ENCODE measurements at places on chromosomes 1 and 21.
A peak's percentile ranks its signal among the peaks of the same experiment; 100 is the strongest.

- no peak for DNase-seq
- no peaks in the 10 kb centered on the region for H3K27me3 ChIP-seq
- peaks cover 44% of the 10 kb centered on the region for H3K4me1 ChIP-seq
- peak overlapping the region; percentile 61 for H3K4me3 ChIP-seq
- H3K27ac ChIP-seq: peak overlapping the region; percentile 94
These were observed 104.8 kb downstream of the SLC45A1 start for GRCh38 chr1:8422510-8423268.

DNA sequence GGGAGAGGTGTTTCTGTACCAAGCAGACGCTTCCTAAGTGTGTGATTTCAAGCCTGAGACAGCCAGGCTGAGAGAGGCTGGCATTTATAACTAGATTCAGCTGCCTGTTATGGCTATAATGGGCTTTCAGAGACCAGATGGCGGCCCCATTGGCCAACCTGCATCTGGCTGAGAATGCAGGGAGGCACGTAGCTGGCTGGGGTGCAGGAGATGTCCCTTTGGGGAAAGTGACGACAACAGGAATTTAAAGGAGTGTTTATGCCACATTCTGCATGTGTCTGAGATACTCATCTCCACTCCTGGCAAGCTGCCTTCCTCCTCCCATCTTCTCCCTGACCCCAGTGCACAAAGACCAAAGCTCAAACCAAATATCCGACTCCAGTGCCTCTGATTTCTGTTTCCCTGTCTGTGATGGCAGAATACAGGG lies 21.3 kb upstream of the CCDC190 start:
- no peaks in the 10 kb centered on the region for H3K36me3 ChIP-seq
- H3K4me1 ChIP-seq: no peaks in the 10 kb centered on the region
- H3K4me3 ChIP-seq: no peak overlapping the region
- H3K27ac ChIP-seq: no peak overlapping the region

- no peak for DNase-seq
- H3K27me3 ChIP-seq: no peaks in the 10 kb centered on the region
- no peak overlapping the region for H3K4me3 ChIP-seq
These were observed 769.0 kb downstream of the BRINP3 start for GRCh38 chr1:189708674-189709073.

DNA sequence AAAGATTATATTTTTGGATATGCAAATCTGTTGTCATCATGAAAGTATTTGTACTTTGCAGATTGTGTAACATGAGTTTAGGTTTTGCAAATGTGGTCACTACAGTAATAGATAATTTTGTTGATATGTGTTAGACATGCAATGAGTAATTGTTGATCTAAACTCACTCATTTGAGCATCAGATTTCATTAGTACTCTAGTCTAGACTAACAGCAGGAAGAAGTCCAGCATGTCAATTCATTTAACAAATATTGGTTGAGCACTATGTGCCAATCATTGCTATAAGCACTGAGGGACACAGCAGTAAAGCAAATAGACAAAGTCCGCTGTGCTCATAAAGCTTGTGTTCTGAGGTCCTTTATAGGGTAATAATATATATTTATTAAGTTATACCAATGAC lies 350.0 kb downstream of the USP25 start:
- no peaks in the 10 kb centered on the region for H3K27me3 ChIP-seq
- peak; percentile 39 for DNase-seq
- no peak overlapping the region for H3K4me3 ChIP-seq

- no peaks in the 10 kb centered on the region for H3K4me1 ChIP-seq
- H3K4me3 ChIP-seq: peak overlapping the region; percentile 44
- H3K27me3 ChIP-seq: no peaks in the 10 kb centered on the region
- peak; percentile 91 for DNase-seq
These were observed 124.4 kb upstream of the CACYBP start for GRCh38 chr1:174875306-174875705.

- H3K27ac ChIP-seq: no peak overlapping the region
- H3K4me3 ChIP-seq: no peak overlapping the region
- H3K4me1 ChIP-seq: no peaks in the 10 kb centered on the region
- H3K27me3 ChIP-seq: peaks cover 12% of the 10 kb centered on the region
These were observed 7.0 kb downstream of the COL24A1 start for GRCh38 chr1:86149591-86149990.

GRCh38 chr1:35243691-35244090 lies 24.8 kb upstream of the ZMYM4 start:
- no peak overlapping the region for H3K4me3 ChIP-seq
- H3K27me3 ChIP-seq: no peaks in the 10 kb centered on the region
- H3K4me1 ChIP-seq: no peaks in the 10 kb centered on the region

DNA sequence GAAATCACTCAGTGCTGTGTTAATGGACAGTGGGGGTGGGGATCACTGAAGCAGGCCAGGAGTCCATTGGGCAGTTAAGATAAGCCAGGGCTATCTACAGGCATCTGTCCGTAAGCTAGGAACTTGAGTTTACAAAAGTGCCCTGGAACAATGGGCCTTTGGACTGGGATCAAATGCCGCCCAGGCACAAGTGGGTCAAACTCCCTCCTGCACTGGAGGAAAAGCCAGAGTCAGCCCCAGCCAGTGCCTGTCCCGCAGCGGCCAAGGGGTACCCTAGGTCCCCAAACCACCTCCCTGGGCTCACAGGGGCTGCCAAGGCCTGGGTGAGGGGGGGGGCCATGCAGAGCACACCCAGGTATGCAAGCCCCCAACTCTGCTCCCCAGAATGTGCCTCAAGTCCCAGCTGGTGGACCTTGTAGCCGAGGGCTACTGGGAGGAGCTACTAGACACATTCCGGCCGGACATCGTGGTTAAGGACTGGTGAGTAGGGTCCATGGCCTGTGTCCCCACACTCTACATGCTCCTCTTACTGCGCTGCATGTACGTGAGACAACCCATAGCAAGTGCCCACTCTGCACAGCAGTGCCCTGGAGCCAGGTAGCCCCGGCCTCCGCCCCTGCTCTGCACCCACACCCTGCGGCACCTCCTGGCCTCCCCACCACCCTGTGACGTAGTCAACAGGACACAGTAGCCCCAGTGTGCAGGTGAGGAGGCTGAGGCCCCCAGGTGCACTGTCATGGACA lies 7.7 kb downstream of the FBXO6 start:
- DNase-seq: peak; percentile 78
- peak overlapping the region; percentile 88 for H3K27ac ChIP-seq
- H3K4me1 ChIP-seq: peaks cover 27% of the 10 kb centered on the region

DNA sequence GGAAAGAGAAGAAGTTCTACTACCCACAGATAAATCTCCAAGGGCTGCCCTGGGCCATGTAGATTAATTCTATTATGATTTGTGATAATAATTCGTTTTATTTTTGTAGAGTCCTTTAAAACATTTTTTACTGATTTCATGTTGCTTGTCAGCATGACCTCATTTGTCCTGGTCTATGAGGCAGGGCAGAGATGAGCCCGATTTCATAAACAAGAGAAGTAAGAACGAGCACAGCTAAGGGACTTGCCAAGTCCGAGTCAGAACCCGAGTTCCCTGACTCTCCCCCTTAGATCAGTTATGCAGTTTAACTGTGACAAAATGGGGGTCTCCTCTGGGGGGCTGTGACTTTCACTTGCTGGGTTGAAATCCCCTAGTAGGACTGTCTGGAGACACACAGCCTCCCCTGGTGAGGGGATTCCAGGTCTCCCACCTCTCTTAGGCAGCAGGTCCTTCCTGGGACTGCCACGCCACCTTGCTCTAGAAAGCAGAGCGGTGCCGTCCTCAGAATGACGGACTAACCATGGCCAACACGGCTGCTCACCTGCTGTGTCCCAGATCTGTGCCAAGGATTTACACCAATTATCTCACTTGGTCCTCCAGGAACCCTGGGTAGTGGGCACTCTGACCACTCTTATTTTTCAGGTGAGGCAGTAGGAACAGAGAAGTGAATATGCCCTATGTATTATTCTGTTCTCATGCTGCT lies 31.0 kb upstream of the SOX13 start:
- no peak overlapping the region for H3K27ac ChIP-seq
- no peaks in the 10 kb centered on the region for H3K27me3 ChIP-seq
- peaks cover 5% of the 10 kb centered on the region for H3K4me1 ChIP-seq

- H3K4me1 ChIP-seq: no peaks in the 10 kb centered on the region
- H3K27me3 ChIP-seq: peaks cover 13% of the 10 kb centered on the region
- no peak for DNase-seq
These were observed 298.2 kb downstream of the SPATA17 start for GRCh38 chr1:217929213-217929885.

- H3K4me3 ChIP-seq: no peak overlapping the region
- H3K27me3 ChIP-seq: no peaks in the 10 kb centered on the region
- no peak overlapping the region for H3K27ac ChIP-seq
- no peaks in the 10 kb centered on the region for H3K4me1 ChIP-seq
- DNase-seq: no peak
- H3K36me3 ChIP-seq: no peaks in the 10 kb centered on the region
These were observed 81.7 kb upstream of the IPO9 start for GRCh38 chr1:201747261-201747660.

DNA sequence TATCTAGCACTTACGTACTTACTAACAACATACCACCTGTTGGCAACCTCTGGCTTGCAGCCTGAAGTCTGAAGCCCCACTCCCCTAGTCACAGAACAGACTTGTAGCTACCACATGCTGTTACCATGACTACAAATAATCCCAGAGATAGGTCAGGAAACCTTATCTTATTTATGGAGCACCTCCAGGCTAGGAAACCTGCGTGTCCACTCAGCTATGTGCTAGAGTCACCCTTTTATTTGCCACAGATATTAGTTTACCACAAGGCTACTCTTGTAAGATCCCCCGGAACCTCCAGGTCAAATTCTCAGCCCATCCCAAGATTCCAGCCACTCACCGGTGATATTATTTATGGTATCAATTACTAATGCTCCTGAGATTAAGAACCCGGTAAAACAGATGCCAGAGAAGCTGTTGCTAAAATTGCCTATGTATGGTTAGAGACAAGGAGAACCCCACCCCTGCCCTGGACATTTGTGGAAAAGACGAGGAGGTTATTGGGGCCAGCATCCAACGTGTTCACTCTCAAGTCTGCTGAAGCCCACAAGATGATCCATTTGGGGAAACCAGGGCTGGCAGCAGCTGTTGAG lies 116.5 kb downstream of the TBX15 start:
- H3K36me3 ChIP-seq: no peaks in the 10 kb centered on the region
- peaks cover 6% of the 10 kb centered on the region for H3K27me3 ChIP-seq
- no peak overlapping the region for H3K4me3 ChIP-seq
- H3K27ac ChIP-seq: no peak overlapping the region

- H3K4me3 ChIP-seq: no peak overlapping the region
- H3K27me3 ChIP-seq: peaks cover 3% of the 10 kb centered on the region
- DNase-seq: no peak
These were observed 131.9 kb downstream of the VAV3 start for GRCh38 chr1:107833061-107833460.

DNA sequence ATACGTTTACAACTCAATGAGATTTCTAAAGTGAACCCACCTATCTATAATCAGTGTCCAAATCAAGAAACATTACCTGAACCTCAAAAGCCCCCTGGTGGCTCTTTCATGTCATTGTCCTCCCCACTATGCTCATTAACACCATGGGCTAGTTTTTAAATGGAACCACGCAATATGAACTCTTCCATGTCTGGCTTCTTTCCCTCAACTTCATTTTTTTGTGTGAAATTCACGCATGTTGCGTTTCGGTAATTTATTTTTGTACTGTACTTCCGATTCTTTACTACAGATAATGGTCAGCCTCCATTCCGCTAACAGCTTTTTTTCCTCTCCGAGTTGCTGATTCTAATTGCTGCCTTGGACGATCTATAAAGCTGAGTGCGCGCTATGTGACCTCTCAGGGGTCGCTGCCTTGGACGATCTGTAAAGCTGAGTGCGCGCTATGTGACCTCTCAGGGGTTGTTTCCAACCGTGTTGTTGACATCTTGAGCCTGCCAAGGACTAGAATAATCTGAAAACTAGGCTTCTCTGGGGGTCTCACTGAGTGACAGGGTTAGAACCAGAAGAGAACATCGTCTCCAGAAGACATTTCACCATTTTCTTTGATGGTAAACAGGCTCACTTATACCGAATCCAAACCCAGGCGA lies 1.1 kb upstream of the CACYBP start:
- peaks cover 14% of the 10 kb centered on the region for H3K4me1 ChIP-seq
- peaks cover 4% of the 10 kb centered on the region for H3K36me3 ChIP-seq
- no peaks in the 10 kb centered on the region for H3K27me3 ChIP-seq
- peak overlapping the region; percentile 60 for H3K4me3 ChIP-seq

GRCh38 chr1:40662151-40662550 lies 3.3 kb downstream of the RIMS3 start:
- H3K4me3 ChIP-seq: no peak overlapping the region
- H3K27ac ChIP-seq: no peak overlapping the region
- peaks cover 6% of the 10 kb centered on the region for H3K4me1 ChIP-seq
- H3K36me3 ChIP-seq: no peaks in the 10 kb centered on the region

DNA sequence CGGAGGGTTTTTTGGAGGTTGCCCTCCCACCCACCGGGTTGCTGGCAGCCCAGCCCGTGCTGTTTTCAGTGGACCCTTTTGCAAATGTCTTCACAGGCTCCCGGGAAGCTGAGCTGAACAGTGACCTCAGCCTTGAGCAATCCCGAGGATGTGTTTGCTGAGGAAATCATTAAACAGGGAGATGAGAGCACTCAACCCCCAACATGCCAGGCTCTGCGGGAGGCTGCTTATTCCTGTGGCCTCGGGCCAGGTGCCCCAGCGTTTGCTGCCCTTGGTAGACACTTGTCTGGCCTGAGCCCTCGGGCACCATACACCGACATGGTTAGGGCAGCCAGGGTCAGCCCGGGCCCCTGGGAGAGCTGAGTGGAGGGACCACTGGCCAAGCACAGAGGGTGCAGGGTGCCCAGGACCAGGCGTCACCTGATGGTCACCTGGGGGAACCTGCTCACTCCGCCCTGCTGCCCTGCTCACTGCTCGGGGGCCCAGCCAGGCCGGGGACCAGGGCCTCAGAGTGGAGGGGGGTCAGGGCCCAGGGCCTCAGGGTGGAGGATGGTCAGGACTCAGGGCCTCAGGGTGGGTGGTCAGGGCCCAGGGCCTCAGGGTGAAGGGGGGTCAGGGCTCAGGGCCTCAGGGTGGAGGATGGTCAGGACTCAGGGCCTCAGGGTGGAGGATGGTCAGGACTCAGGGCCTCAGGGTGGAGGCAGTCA lies 42.5 kb upstream of the POFUT2 start:
- H3K27me3 ChIP-seq: no peaks in the 10 kb centered on the region
- peak; percentile 92 for DNase-seq
- H3K36me3 ChIP-seq: no peaks in the 10 kb centered on the region
- peaks cover 36% of the 10 kb centered on the region for H3K4me1 ChIP-seq

- DNase-seq: no peak
- no peaks in the 10 kb centered on the region for H3K36me3 ChIP-seq
- peaks cover 38% of the 10 kb centered on the region for H3K27me3 ChIP-seq
- H3K27ac ChIP-seq: no peak overlapping the region
These were observed 9.3 kb upstream of the HES5 start for GRCh38 chr1:2539312-2539907.

GRCh38 chr1:240768979-240769378 lies 157.0 kb upstream of the GREM2 start:
- H3K27me3 ChIP-seq: no peaks in the 10 kb centered on the region
- DNase-seq: no peak
- no peaks in the 10 kb centered on the region for H3K4me1 ChIP-seq
- no peaks in the 10 kb centered on the region for H3K36me3 ChIP-seq
- H3K4me3 ChIP-seq: no peak overlapping the region
- no peak overlapping the region for H3K27ac ChIP-seq
